8988T (cell line): ENCODE measurements at places on chromosomes 1 and 21.

DNA sequence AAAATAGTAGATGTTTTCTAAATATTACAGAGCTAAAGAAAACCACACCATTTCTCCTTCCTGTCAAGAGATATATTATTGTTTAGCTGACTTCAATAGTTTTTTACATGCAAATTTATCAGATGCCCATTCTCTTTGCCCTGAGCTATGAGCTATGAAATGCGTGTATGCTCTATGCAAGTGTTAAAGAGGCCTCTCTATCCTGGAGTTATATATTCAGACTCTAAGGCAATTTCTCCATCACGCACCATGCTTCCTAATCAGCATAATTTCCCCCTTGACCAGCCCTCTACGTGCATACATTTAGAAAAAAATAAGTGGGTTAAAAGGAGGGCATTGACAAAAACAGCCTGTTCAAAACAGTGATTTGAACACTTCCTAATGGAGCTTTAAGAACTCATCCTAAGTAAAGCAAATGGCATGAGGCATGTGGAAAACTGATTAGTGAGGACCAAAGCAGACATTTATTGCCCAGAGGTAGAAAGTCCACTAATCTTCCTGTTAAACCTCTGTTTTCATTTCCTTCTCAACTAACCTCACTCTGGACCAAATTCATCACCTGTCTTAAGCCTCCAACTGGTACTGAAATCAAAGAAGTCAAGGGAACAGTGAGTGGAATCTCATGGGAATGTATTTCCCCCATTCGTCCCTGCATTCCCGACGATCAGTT is 565.8 kb upstream of the PKN2 start:
- DNase-seq, result no peak

DNA sequence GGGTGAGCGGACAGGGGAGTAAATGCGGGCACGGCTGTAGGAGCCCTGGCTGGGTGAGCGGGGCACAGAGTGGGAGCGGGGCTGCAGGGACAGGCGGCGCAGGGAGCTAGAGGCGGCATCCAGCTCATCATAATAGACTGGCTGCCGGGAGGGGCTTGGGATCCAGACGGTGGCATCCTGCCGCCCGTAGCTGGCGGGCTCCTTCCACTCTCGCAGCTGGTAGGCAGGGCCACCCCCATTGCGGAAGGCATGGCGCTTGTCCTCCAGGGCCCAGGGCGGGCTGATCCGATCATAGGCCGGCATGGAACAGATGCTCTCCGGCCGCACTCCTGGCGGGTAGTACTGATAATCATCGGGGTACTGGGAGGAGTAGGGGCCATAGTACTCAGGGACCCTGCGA is 43.7 kb upstream of the GOLT1A start:
- no peak for DNase-seq

DNA sequence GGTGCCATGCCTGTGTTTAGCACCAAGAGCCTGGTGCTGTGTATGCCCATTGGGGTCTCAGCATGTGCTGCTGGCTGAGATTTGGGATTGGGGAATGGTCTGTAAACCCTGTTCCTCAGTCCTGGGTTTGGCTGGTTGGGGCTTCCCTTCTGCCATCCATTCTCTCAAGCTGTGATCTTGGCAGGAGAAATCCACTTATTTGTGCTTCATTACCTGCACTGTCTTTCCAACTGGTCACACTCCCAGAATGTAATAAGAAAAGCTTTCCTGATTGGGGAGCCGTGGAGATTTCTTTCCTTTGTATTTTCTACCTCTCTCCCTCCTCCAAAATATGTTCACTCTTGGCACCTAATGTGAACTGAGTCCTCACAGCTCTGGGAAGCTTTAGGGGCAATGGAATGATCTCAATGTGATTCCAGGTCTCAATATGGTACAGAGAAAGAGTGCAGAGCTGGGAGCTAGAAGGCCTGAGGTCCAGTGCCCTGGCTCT is 23.0 kb upstream of the KCNA10 start:
- DNase-seq, result no peak

DNA sequence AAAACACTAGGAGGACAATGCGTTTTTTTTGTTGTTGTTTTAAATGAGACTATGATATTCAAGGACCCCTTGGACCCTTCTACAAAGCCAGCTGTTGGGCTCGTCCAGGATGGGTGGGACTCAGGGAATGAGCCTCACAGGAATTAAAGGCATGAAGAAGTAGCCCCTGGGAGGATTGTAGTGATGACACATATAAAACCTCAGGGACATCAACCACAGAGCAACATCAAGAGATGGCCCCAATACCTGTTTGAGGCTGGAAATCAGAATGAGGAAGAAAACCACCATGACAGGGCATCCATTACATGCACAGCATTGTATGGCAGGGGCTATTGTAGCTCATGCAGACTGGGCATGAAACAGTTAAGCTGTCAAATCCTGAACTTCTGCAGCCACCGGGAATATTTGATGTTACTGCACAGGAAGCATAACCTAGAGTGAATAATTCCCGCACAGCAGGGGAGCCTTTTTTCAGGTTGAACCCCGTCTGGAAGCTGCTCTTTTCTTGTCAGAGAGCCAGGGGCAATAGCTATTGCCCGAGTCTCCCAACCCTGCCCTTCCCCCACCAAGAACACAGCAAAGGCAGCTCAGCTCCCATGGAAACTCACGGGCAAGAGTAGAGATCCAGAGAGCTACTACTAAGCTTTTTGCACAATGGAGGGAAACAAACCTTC is 140.2 kb upstream of the FGGY start:
- DNase-seq, result no peak

DNA sequence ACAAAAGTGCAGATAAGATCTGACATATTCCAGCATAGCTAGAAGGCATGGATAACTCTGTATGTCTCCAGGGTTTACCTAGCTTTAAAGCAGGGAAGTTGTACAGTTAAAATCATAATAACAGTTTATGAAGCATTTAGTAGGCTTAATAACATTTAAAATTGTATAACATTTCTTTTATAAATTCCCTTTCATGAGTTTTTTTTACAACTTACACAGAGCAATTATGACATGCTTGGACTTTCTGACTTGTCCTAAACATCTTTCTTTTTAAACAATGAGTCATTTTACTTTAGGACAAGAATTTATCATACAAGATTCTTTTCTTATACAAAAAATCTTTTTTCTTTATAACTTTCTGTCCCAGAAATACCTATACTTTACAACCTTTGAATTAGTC is 408.5 kb upstream of the NEGR1 start:
- DNase-seq, result no peak

DNA sequence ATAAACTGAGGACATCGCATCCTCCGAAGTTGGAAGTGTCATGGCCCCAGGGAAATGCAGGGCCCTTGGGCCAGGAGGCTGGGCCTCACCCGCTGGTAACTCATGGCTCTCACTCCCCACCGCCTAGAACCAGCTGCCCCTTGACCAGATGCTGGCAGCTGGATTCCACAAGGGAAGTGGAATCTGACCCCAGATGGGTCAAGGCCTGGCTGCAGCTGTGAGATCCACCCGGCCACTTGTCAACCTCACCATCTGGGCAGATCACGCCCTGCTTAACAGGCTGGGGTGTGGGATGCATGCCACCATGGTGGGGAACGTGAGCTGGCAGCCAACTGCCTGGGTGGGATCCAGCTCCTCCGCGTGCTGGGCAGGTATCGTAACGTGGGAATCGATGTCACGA is 25.5 kb downstream of the KCNAB2 start:
- DNase-seq, result no peak

DNA sequence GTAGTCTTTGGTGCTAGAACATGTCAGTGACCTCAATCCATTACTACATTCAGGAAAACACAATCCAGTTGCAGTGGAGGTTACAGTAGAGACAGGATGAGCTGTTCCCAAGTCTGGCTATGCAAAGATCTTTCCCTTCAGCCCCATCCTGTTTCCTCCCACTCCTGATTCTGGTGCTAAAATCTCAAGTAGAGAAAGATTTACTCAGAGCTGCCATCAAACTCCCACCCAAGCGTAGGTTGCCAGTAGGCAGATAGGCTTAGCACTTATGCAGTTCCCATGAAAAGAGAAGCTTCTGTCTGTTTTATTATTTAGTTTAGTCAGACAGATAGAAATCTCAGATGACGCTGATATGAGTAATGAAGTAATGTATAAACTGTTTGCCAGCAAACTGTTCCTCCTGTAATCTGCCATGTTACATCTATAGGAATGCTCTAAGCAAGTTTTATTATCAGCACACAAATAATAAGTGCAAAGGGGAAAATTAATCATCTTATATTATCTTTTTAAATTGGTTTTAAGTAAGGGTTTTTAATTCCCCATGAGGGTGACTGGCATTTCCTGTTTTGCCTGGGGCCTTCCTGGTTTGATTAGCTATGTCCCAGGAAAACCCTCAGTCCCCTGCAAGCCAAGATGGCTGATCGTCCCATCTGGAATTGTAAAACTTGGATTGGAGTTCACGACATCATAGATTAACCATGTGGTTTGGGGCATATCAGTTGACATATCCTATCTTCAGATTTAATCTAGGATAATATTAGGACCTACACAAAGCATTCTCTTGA is 188.3 kb upstream of the PALMD start:
- no peak for DNase-seq

DNA sequence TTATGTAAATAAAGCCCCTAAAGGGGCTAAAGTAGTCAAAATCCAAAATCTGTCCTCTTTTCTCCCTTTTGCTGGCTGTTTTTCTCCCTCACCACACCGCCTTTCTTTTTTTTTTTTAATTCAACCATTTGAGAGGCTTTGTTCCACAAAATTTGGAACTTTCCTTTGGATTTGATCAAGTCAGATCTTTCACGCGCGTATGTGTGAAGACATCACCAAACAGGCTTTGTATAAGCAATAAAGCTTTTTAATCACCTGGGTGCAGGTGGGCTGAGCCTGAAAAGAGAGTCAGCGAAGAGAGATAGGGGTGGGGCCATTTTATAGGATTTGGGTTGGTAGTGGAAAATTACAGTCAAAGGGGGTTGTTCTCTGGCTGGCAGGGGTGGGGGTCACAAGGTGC is 5.3 kb upstream of the HPDL start:
- no peak for DNase-seq

DNA sequence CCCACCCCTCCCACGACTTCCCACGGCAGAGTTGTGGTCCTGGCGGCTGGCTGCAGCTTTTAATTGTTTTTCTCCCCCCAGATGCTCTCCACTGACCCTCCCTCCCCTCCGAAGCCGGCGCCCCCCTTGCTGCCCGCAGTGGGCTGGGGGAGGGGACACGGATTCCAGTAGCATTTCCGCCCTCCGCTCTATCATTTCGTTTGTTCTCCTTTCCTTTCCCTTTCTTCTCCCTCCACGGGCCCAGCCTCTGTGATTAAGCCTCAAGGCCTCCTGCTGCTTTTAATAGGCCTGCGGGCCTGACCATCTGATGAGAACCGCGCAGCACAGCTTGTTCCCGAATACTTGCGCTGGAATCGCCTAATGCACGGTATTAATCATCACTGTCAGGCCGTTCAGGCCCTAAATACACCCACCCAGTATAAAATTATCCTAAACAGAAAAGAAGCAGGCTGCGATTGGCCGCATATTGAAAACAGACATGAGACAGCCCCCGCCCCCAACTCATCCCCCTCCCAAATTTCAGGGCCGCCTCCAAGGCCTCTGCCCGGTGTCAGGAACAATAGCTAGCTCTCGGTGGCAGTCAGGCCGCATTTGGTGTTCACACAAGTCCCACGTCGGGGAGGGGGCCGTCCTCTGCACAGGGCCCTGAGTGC is 102.0 kb upstream of the ARHGEF16 start:
- no peak for DNase-seq

- no peak for DNase-seq
Measured at GRCh38 chr1:201379733-201380242, 2.3 kb upstream of the TNNT2 start.

DNA sequence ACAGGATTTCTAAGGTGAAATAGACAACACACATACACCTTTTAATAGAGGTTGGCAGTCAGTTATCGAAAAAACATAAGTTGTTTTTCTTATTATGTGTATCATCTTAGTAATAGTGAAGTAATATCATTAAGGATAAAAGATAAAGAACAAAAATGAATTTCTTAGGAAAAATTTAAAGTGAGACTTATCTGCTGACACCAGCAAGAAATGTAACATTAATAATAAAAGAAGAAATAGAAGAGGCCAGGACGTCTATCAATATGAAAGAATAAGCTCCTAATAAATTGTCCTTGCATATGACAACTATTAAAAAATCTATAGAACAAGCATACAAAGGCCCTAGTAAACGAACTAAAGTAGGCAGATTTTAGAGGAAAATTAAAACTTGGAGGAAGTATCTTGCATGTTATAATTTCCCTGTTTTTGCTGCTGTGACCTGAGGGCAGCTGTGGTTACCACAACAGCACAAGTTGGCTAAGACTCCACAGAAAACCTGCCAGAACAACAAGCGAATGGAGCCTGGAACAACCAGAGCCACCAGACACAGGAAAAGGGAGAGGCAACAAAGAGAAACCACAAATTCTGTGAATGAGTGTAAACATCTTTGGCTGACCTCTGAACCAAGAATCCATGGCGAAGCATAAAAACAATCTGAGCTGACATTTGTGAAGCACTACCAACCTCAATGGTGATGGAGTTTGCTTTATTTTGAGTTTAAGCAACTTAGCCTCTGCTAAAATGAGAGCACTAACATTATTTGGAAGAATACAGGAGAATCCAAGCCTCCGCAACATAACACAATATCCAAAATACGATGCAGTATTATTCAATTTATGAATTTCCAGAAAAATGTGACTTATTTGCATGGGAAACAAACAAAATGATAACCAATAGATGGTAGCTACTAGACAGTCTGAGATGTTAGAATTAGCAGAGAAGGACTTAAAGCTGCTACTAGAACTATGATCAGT is 207.5 kb downstream of the KCNT2 start:
- no peak for DNase-seq

DNA sequence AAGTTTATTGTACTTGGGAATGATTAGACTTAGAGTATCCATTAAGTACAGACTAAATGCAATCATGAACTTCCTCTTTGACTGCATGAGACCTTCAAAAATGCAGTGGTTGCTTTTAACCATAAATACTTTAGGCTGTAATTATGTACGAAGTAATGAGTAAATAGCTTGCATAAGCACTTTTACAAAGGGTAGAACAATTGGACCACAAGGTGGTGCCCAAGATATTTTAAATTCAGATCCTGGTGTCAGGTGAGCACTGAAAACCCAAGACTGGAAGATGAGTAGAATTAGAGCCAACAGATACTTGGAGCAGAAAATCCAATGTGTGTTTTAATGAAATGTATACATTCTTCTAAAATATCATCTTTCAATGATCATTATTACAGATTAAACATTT is 43.4 kb upstream of the RHOU start:
- no peak for DNase-seq

GRCh38 chr1:31831397-31832378 is 15.9 kb upstream of the SPOCD1 start:
- no peak for DNase-seq

DNA sequence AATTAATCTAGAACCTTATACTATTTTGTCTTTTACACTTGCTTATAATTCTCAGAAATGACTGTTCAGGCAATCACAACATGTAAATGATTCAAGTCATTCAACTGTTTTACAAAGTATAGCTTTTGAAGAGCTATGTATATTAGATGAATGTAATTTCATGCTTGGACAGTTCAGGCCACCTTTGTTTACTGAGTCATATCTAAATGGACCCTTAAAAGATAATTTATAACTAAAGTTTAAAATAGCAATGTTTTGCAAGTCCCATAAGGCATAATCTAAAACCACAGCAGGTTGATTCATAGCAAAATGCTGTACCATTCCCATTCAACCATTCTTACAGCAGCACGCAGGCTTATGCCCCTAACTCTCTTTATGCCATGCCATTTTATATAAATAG is 64.8 kb downstream of the PIK3R3 start:
- DNase-seq, result no peak

GRCh38 chr1:226366290-226366689 is 41.6 kb downstream of the PARP1 start:
- no peak for DNase-seq
